ENCODE measurements at places on chromosomes 2 and 18. TPM values are rescaled to one million over a fixed set of nuclear protein-coding genes. Genes with fewer than 3 reads are reported as not detected.

DNA sequence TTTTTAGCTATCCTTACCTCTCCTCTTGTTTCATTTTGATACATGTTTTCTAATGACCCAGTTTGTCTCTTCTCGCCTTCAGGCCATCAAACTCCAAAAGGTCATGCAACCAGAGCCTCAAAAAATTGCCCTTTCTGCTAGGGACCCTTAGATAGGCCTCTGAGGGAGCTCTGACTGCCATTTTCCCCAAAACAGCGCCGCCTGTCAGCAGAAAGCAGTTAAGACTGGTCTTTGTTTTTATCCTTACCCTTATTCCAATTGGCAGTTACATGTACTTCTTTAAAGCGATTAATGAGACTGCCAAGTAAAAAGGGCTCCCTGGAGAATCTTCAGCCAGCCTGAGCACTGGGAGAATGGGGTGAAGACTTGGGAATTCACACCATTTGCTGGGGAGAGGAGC is 55.1 kb upstream of the RIT2 start:
- DNase-seq: no peak

POMC gene
- not detected for total RNA-seq

CHRNG gene
- not detected for total RNA-seq

GRCh38 chr2:169509955-169510354 is 453 bp downstream of the KLHL41 start:
- no peak for DNase-seq

PAX3 gene
- not detected for total RNA-seq

TMEM247 gene
- total RNA-seq: not detected

DNA sequence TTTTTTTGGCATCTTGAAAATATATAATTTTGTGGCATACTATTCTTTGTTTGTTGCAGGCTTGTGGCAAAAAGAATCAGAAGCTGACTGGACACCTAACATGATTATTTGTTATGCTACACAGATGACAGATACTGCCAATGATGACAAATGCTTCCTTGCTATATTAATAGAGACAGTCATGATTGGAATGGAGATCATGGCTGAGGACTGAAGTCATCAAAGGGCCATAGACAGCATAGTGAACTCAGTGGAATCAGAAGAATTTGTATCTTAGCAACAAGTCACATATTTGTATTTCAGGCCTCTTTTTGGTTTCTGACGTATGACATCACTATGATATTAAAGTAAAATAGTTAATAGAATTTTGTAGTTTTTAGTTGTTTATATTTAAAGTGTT is 1003.8 kb upstream of the DDX18 start:
- DNase-seq: no peak

DNA sequence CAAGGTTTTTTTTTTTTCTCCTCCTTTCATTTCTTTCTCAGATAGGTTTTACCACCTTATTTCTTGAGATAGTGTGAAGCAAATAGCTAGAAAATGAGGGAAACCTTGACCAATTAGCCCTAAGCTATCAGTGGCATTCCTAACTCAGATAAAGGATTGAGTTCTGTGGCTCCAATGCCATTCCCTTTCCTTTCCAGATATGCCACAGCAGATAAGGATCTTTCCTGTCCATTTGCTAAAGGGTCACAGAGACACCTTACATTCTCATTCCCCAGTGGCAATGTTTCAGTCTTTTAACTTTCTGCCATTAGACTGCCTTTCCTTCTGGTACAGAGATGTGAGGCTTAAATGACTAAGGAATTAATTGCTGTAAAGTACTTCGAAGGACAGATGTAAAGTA is 81.7 kb downstream of the MGAT5 start:
- DNase-seq: no peak

PASK gene
- 3.9 TPM for total RNA-seq

- DNase-seq: no peak
These were observed 56.0 kb upstream of the RBM44 start for GRCh38 chr2:237742614-237743013.

SLC19A3 gene
- 4.0 TPM for total RNA-seq

- DNase-seq: no peak
These were observed 98.5 kb upstream of the RMDN2 start for GRCh38 chr2:37826611-37827010.

VWA3B gene
- not detected for total RNA-seq

MYOM1 gene
- total RNA-seq: 0.99 TPM

All from renal cortical epithelial cell (primary cell).